ENCODE measurements at places on chromosomes 2 and 18. TPM values are rescaled to one million over a fixed set of nuclear protein-coding genes. Genes with fewer than 3 reads are reported as not detected.
A peak's percentile ranks its signal among the peaks of the same experiment; 100 is the strongest.

GRCh38 chr2:98975611-98976010 lies 39.6 kb upstream of the CRACDL start:
- no peak for DNase-seq

DNA sequence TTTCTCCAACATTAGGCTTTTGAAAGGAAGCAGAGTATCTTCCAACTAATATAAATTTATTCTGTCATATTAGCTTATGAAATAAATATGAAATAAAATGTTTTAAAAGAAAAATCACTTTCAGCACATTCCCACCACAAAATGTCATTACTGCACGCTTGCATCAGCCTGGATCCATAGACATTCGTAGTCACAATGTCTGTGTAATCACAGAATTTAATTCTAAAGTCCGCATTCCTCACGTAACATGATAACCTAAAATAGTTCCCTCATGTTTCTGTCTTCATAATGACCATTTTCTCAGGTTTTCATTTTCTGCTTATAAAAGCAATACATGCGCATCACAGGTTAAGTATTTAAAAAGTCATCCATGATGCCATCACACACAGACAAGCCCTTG lies 47.1 kb downstream of the HDAC4 start:
- DNase-seq = no peak

DNA sequence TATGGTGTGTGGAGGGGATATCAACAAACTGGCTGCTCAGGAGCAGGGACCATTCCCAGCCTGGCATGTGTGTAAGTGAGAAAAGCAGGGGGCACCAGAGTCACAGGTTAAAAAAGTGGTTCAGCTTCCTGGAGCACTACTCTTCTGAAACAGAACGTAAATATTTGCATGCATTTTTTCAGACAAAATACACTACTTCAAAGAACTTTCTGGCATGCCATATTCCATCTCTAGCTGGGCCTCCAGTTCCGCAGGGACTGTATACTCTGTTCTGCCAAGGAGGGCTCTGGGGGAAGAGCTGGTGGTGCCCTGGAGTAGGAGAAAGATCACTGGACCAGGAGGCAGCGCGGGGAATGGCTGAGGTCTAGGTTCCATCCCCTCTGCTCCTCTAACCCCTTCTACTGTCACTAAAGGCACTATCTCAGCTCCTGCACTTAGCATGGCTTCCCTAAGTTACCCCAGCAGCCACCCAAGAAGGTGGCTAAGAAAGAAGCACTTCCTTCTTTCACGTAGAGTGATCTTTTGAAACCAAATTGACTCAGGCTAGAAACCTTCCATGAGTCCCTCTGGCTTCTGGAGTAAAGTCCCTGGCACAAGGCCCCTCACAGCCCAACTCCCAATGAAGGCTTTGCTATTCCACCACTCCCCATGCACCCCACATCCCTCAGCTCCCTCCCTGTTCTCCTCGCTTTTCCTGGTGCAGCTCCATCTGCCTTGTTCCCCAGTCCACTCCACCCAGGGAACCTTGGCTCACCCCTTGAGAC lies 57.6 kb upstream of the CABLES1 start:
- DNase-seq = peak; percentile 30

DNA sequence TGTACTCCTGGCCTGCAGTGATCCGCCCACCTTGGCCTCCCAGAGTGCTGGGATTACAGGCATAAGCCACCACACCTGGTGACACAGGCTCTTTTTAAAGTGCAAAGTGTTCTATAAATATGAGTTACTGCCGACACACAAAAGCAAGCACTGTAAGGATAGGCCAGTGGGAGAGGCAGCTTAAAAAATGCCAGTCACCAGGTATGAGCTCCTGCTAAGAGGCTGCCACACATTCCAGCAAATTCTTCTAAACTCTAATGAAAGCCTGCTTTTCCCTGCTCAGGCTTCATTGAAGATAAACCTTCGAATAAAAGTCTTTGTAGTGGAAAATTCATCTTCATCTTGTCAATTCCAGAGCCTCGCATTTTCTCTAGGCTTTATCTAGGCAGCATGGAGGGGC lies 203.0 kb upstream of the PID1 start:
- DNase-seq = no peak

- DNase-seq = no peak
Measured at GRCh38 chr2:121076885-121077549, 208.0 kb downstream of the TFCP2L1 start.

GRCh38 chr18:24333084-24333483 lies 64.5 kb downstream of the OSBPL1A start:
- DNase-seq = no peak

- no peak for DNase-seq
Measured at GRCh38 chr2:78977661-78978145, 47.8 kb upstream of the REG3G start.

DNA sequence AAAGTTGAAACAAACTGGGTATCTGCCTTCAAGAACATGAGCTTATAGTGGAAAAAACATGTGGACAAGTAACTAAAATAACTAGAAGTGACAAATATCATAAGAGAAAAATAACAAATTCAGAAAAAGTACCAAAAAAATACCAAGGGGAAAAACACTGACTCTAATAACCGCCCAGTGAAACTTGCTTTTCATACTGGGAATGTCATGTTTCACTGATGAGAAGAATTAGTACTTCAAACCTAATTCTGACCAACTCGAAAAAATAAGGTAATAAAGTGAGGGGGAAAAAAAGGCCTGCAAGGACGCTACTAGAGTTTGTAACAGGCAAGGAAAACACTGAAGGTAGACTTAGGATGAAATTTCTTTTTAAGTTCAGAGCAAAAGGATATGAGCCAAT lies 83.6 kb downstream of the RTTN start:
- no peak for DNase-seq

GRCh38 chr2:143988082-143988481 lies 531.8 kb downstream of the ZEB2 start:
- no peak for DNase-seq

DNA sequence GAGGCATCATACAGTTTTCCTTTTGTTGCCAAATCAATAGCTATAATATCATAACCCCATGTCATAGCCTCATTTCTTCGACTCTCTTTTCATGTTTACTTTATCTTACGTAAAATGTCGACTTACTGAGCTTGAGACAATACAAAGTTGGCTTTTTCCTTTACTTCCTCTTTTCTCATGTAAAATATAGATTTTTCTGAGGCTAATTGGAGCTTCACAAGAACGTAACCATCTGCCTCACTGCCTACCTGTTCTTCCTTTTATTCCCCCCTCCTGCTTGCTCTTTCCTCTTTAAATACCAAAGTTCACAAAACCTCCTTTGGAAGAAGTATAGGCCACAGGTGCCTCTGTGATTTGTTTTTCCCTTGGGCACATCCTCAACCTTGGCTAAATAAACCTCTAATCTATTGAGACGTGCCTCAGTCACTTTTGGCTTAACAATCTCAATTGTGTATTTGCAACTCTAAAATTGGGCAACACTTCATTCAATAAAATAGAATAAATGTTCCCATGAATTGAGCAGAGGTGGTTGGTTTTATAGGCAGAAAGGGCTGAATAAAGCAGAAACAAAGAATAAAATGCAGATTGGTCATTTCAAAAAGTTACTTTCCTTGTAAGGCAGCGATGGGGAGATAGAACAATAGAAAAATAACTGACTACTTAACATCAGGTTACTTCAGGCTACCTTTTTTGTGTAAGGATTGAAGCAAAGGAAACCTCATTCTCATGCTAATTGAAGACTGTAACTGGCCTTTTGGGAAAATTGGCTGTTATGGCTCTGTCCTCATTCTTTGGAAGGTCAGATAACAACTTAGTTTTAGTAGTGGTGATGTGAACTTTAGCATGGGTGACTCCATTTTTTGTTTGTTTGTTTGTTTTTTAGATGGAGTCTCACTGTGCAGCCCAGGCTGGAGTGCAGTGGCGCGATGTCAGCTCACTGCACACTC lies 21.3 kb downstream of the COMMD1 start:
- no peak for DNase-seq

GRCh38 chr2:119482481-119483394 lies 41.5 kb downstream of the SCTR start:
- no peak for DNase-seq

- DNase-seq = no peak
Measured at GRCh38 chr18:13279181-13280069, 60.9 kb downstream of the LDLRAD4 start.

- DNase-seq = no peak
Measured at GRCh38 chr2:19673213-19673791, 228.5 kb downstream of the TTC32 start.

DNA sequence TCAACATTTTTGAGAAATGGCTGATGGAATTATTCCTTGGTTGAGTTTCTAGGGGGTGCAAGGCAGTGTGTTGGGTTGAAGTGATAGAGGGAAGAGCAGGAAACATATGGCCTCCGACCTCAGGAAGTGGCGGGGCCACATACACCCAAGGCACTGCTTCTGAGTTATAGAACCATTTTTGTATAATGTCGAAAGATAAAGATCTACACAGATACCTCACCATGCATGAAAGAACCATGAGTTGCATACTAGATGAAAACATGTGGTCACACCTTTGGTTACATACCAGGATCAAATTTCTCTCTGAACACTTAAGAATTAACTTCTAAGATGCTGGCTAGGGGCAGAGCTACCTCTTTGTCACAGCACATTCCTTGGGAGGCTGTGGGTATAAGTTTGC lies 23.2 kb downstream of the LAMA3 start:
- no peak for DNase-seq

- no peak for DNase-seq
Measured at GRCh38 chr2:157867703-157868102, 8.4 kb downstream of the ACVR1 start.

Gene DAPL1
- 0.45 TPM for polyA plus RNA-seq

All from right lung (tissue), 10 donors.